ENCODE measurements at places on chromosomes 2 and 18.

DNA sequence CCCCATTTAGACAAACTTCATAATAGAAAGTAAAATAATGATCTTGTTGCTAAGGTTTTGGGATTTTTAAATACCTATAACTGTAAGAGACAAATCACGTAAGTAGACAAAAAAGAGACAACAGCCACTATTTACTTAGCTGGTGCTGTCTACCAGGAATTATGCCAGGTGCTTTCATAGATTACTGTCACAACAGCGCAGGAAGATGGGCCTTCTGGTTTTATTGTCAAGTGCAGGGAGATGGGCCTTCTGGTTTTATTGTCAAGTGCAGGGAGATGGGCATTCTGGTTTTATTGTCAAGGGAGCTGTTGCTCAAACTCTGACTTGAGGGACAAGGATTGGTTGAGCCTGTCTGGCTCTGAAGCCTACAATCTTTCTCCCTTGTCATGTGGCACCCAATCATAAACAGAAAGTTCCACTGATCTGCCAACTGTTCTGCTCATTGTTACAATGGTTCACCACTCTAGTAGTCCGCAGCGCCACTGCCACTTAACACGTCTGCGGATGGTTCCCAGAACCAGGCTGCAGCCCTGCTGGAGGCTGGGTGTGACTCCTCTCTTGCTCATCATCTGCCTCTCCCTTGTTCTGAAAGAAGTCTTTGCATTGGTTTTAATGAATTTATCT lies 95.0 kb downstream of the RNF144A start:
- DNase-seq = peak; percentile 73

GRCh38 chr2:194346193-194346592 lies 1310.8 kb upstream of the SLC39A10 start:
- DNase-seq = no peak

- no peak for DNase-seq
Observed at GRCh38 chr18:73677450-73677849, 470.2 kb downstream of the FBXO15 start.

- no peak for DNase-seq
Observed at GRCh38 chr2:11320698-11321492, 23.5 kb downstream of the ROCK2 start.

DNA sequence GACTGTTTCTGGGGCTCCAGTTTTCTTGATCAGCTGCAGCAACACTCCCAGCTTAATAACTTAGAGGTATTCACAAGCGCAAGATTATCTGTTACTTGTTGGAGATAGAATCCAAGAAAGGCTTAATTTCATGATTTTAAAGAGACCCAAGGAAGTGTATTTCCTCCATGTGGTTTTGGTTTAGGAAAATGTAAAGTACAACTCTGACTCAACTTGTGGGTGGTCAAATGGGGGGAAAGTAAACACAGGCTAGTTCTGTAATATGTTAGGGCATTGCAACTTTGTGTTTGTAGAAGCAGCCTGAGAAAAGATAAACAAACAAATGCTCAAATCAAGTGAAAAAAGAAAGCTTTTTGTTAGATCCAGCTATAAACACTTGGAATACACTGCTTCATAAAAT lies 90.1 kb upstream of the COL3A1 start:
- no peak for DNase-seq

DNA sequence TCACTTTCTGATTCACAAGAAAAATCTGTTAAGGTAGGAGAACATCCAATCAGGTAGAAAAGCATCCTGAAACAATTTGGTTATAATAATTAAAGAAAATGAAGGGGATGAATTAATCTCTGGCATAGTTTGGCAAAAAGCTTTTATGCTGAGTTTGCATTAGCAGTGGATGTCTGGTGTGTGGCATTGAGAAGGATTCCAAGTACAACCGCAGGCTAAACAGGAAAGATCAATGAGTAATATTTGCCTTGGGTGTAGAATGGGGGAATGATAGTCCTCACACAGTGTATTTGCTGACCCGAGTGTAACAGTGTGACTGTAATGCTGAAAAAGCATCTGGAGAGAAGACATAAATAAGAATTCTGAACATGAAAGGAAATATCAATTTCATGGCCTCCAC lies 68.3 kb upstream of the SESTD1 start:
- no peak for DNase-seq

DNA sequence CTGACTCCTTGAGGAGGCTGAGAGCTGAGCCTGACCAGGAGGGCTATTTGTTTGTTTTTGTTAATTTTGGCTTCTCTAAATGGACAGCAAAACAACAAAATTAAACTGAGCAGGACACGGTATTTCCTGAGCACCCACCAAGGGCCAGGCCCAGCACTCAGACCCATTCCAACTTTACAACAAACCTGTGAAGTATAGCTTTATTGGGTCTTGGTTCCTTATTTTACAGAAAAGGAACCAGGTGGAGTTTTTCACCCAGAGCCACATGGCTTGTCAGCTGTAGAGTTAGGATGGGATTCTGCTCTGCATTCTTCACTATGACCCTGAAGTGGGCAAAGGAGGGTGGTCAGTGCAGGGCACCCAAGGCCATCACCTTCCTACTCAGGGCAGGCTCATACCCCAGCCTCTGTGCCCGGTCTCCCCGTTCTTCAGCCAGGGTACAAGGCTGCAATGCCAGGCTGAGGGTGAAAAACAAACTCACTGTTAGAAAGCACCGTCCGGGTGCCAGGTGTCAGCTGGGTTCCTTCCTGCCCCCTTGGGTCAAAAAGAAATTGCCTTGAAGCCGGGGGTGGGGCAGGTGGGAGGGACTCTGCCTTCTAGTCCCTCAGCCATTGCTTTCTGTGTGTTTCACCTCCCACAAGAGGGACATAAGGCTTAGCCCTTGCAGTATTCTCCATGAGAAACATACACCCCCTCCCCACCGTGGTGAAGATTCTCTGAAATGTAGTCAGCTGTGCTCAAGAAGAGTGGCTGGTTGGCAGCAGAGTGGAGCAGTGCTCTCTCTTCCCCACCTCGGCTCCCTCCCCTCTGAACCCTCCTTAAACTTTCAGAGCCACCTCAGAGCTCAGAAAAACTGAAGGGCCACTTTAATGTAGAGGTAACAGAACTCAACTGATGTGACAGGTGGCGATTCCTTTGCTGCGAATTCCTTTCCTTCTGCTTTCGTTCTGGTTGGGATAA lies 2.2 kb downstream of the PSD4 start:
- DNase-seq = no peak

DNA sequence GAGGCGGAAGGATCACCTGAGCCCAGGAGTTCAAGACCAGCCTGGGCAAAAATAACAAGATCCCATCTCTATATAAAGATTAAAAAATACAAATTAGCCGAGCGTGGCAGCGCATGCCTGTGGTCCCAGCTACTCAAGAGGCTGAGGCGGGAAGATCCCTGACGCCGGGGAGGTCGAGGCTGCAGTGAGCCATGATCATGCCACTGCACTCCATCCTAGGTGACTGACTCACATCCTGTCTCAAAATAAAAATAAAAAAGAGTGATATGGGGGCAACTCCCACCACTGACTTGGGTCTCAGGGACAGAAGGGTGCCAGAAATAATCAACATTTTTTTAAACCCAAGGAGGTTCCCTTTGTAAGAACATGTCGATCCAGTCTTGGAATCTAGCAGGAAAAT lies 37.6 kb downstream of the ZNF516 start:
- no peak for DNase-seq

GRCh38 chr2:61262699-61263098 lies 100.7 kb downstream of the C2orf74 start:
- no peak for DNase-seq

GRCh38 chr2:138956116-138956515 lies 175.9 kb upstream of the NXPH2 start:
- no peak for DNase-seq

GRCh38 chr18:48310999-48311398 lies 98.2 kb downstream of the ZBTB7C start:
- DNase-seq = no peak

All from midbrain (tissue), 1 donor.